KG1 (cell line): ENCODE measurements at places on chromosomes 2 and 18.

- no peak for DNase-seq
These were observed 493.2 kb downstream of the ZEB2 start for GRCh38 chr2:144026753-144027152.

DNA sequence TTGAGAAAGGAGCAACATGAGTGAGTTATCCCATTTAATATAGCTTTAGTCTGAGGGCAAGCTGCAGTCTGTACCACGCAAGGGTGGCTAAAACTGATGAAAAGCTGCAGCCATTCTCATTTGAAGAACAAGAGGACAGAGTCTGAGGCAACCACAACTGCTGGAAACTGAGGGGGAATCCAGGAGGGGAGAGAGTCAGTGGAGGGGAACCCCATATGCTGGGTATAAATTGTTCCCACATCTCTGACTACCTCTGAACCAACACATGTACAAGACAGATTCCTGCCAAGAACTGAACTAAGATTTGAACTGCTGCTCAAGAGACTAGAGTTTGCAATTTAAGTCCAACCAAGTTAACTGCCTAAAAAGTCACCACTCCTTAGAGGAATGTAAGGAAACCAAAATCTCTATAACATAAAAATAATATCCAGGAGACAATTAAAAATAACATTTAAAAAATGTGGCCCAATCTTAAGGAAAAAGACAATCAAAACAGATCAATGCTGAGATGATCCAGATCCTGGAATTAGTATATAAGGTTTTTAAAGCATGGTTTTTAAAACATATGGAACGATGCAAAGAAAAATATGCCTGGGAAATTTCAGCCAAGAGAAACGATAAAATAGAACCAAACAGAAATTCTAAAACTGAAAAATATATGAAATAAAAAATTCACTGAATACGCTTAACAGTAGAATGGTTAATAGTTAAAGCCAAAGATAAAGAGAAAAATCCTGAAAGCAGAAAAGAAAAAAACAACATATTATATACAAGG is 11.2 kb downstream of the CWC22 start:
- no peak for DNase-seq

- no peak for DNase-seq
These were observed 23.9 kb downstream of the PECR start for GRCh38 chr2:216057688-216058193.

- no peak for DNase-seq
These were observed 41.6 kb downstream of the SLC25A12 start for GRCh38 chr2:171852366-171852888.

GRCh38 chr18:24795129-24795528 is 334.7 kb downstream of the HRH4 start:
- no peak for DNase-seq

DNA sequence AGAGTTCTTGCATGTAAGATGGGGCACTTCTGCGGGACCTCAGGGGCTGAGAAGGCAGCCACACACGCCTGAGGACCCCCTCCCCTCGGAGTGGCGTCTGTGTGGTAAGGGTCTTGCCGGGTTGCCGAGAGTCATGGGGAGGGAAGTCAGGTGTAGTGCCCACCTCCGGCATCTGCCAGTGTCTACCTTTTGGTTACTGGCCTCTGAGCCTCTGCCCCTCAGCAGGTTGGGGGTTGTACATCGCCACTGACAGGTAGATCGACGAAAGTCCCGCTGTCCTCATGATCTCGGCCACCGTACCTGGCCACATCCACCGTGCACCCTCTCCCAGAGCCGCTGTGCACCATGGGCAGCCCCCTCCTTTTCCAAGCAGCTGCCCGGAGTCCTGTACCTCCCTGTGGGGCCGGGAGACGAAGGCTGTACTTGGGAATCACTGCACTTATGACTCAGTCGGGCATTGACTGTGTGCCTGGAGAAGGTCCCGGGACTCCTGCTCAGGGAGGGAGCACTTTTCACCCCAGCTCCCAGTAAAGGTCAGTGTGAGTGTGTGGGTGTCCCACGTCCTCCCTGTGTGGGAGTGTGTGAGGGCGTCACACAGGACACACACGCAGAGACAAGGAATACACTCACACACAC is 332.4 kb upstream of the MYT1L start:
- DNase-seq: no peak

GRCh38 chr2:227870710-227871374 is 589 bp upstream of the DAW1 start:
- no peak for DNase-seq

- no peak for DNase-seq
These were observed 61.4 kb downstream of the TTC39C start for GRCh38 chr18:24075767-24076597.

- no peak for DNase-seq
These were observed 169.3 kb downstream of the TMEM200C start for GRCh38 chr18:5726011-5726410.

GRCh38 chr2:178844701-178845100 is 37.5 kb upstream of the TTN start:
- no peak for DNase-seq

- DNase-seq: peak; percentile 53
These were observed 1.1 kb downstream of the VAMP8 start for GRCh38 chr2:85578243-85579180.

DNA sequence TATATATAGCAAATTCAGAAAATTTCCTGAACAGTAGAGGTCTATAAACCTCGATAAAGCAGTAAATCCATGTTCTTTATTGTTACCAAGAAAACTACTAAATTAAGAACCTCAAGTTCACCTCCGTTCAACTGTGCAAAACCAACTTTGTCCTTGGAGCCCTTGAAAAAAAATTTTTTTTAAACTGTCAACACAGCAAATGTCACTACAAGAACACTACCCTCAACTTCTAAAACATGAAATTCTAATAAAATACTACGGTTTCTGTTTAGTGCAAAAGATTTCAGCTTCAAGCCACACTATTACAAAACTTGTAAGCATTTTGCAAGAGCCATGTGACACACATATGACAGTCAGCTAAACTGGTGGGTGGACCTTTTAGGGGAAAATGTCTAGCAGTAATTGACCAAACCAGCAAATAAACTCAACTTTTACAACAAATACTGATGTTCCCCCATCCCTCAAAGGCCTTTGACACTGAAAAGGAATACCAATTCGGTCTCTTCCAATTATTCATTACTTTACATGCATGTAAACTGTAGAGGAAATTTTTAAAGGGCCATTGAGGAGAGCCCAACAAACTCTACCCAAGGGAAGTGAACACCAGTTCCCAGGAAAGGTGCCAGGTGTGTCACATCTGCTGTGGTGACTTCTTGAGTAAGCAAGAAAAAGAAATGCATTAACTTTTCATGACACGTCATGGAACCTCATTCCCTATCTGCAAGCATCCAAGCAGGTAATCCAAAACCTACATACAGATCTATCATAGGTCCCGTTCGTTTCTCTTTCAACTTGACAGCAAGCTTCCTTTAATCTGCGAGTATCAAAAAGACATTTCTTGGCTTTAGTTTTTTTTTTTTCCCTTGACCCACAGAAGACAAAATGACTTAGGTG is 1.4 kb downstream of the RAB1A start:
- no peak for DNase-seq

- no peak for DNase-seq
These were observed 126.5 kb downstream of the GALR1 start for GRCh38 chr18:77376043-77376732.

DNA sequence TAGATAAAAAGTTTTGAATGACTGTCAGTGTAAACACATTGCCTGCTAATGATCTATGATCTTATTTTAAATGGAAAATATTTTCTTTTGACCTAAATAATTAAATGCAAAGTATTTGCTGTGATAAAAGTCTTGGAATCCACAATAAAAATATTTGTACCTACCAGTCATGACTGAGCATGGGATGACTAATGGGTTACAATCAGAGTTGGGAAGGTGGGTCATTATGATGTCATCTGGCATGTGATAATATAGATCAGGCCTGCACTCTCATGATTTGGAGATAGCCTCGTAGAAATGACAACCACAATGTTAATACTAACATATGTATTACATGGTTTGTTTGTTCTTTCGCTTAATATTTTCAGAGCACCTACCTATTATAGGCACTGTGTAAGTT is 848.8 kb upstream of the KLHL29 start:
- DNase-seq: no peak

GRCh38 chr18:74083557-74083952 is 64.1 kb downstream of the FBXO15 start:
- DNase-seq: no peak

DNA sequence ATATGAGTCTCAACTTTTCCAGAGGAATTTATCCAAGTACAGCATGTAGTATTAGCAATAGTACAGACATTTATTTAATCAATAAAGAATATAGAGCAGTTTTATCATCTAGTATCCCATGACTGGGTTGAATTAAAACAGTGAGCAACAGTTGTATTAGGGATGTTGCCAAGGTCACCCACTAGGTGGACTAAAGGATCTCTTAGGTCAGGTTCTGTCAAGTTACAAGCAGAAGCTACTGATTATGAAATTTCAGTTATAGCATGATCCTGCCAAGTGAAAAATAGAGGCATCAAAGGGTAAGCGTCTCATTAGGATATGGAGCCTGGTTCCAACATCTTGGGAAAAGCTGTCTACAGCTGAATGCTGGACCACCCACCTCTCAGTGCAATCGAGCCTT is 52.1 kb upstream of the LAPTM4A start:
- no peak for DNase-seq

DNA sequence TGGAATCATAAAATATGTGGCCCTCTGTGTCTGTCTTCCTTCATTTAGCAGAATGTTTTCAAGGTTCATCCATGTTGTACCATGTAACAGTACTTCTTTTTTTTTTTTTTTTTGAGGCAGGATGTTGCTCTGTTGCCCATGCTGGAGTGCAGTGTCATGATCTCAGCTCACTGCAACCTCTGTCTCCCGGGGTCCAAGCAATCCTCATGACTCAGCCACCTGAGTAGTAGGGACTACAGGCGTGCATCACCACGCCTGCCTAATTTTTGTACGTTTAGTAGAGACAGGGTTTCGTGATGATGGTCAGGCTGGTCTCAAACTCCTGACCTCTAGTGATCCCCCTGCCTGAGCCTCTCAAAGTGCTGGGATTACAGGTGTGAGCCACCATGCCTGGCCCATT is 31.2 kb downstream of the RAB1A start:
- DNase-seq: no peak

DNA sequence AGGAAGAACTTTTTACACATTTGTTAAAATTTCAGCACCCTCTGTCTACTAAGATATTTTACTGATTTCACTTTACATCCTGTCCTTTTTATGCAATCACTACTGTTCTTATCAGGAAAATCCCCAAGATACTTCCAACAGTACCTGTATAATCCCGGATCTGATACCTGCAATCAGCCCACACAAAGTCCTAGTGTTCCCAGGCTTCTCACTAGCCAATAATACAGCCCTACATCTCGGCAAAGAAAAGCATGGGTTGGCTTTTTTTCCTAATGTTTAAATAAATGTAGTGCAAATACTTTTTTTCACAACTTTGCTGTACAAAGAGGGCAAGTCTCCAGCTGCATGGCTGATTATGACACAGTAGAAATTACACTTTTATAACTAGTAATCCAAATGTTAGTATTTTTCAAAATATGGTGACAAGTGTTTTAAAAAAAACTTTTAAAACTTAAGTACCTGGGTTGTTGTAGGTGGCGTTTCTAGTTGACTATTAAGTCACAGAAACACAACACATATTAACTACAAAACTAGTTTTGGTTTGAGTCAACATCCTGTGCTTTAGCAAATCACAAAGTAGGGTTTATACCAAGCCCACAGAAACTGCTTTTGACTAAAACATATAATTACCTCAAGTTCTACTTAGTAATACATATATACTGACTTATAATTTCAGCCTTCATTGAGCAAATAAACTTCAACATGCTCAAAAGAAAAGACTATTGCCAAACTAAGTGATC is 19.5 kb downstream of the CNOT11 start:
- no peak for DNase-seq

DNA sequence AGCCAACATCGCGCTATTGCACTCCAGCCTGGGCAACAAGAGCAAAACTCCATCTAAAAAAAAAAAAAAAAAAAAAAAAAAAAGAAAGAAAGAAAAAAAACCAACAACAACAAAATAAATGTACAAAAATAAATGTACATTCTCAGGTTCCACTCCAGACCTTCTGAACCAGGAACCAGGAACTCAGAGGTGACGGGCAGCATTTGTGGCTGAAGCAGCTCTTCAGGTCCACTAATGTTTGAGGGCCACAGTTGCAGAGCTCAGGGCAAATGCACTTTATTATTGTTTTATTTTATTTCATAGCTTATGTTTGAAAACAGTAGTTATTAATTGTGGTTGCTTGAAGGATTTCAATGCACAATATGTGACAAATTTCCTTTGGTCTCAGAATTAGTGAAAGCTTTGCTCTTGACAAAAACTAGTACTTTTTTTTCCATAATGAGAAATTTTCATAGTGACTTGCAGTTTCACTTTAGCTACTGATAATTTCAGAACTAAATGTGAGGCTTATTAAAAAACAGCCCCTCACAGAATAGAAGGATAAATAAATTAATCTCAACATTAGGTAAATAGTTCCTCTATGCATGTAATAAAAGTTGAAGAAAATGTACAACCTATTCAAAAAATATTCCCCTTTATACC is 378.4 kb upstream of the SPHKAP start:
- no peak for DNase-seq

- DNase-seq: no peak
These were observed 23.0 kb upstream of the ACTR2 start for GRCh38 chr2:65204461-65205210.

GRCh38 chr2:120716641-120717585 is 18.8 kb upstream of the GLI2 start:
- DNase-seq: no peak

- DNase-seq: no peak
These were observed 14.9 kb upstream of the KDM3A start for GRCh38 chr2:86426271-86426670.

DNA sequence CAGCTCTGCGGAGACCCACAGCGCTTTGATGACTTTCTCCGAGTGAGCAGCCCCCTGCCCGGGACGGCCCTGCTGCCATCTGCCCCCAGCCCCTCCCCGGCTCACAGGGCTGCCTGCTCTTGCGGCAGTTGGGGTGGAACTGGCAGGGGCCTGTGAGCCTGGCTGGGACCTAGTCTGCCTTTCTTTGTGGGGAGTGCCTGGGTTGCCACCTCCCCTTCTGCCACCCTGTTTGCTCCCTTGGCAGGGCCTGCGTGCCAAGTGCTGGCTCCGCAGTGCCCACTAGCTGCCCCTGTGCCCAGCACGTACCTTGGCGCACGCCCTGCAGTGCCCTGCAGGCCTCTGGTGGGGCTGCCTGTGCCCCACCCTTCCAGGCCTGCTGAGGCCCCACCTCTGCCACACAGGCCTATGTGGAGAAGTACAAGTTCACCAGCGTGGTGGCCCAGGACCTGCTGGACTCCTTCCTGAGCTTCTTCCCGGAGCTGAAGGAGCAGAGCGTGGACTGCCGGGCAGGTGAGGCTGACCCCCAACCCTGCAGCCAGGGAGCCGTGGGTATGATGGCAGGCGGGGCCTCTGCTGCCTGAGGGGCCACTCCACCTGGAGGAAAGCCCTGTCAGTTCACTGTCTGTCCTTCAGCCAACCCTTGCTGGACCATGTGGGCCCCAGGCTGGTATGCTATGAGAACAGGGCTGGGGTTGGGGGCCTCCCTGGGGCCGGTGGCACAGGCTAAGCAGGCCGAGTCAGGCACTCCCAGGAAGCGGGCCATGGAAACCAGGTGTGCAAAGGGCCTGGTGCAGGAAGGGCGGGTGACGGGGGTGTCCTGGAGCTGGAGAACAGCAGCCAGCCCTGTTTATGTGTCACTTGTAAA is 7.0 kb downstream of the RNPEPL1 start:
- DNase-seq: no peak

- DNase-seq: no peak
These were observed 170.5 kb downstream of the PHLPP1 start for GRCh38 chr18:62885804-62886203.
